Mucosa of gallbladder (tissue), 1 donor: ENCODE measurements at places on chromosomes 7 and 10.

DNA sequence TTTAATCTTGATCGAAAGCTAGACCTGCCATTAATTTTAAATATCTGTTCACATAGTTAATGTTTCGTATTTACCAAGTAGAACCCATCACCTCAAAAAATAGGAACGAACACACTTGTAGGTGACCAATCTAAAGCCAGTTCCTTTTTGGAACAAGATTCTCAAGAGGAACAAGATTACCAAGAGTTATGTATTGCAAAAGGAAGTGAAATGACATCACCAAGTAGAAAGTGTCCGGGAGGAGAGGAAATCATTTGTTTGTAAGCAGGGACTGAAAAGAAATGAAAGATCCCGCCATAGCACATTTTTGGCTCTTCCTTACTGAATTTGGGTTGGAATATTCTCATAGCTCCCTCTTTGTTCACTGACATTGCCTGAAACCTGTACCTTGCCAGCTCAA, 1200.5 kb downstream of the SORCS1 start:
- DNase-seq: no peak

DNA sequence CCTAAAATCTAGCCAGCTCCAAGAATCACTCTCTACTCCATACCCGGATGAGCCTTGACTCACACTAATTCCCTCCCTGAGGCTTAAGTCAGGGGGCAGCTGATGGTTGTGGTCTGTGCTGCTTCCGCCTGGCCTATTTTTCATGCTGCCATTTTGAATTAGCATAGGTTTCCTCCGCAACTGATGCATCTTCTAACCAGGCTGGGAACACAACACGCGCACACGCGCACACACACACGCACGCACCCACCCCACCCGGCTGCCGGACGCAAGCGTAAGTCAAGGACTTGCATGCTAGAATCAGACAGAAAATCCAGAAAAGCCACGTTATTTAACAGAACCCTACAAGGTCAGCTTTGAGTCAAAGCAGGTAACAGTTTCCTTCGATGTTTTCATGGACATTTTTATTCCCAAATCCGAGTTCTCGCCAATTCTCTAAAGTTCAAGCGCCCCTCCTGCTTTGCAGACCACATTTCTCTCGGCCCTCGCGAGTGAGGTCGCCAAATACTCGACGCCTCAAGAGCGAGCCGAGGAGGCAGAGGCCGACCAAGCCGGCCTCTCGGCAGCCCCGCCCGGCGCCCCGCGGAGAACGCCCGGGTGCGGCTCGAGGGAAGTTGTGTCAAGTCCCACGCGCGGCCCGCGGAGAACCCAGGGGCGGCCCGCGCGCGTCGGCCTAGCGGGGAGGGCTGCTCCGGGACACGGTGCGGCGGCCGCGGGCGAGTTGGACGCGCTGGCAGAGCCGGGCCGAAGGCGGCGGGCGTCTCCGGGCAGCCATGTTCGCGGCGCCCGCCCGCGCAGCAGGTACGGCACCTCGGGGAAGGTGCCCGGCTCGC, 961 bp downstream of the SCRN1 start:
- DNase-seq: peak; percentile 20

- no peak for DNase-seq
Measured at GRCh38 chr7:131537571-131537978, 18.9 kb downstream of the PODXL start.

GRCh38 chr10:22722626-22723169, 8.3 kb upstream of the PIP4K2A start:
- DNase-seq: no peak

DNA sequence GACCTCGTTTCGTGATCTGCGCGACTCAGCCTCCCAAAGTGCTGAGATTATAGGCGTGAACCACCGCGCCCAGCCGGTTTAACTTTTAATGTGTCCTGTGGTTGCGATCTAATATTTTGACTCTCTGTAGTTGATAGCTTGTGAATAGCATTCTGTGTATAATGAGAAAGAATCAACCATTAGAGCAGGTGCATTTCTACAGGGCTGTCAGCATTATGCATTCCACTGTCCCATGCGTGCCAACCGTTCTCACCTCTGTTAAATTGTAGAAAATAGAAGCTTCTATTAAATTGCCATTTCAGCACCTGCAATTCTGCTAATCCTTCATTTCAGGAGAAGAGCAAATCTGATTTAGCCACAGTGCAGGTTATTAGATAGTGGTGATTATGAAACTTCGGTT, 61.7 kb downstream of the VIM start:
- DNase-seq: no peak

GRCh38 chr7:1274876-1275375, 42.3 kb downstream of the UNCX start:
- no peak for DNase-seq

DNA sequence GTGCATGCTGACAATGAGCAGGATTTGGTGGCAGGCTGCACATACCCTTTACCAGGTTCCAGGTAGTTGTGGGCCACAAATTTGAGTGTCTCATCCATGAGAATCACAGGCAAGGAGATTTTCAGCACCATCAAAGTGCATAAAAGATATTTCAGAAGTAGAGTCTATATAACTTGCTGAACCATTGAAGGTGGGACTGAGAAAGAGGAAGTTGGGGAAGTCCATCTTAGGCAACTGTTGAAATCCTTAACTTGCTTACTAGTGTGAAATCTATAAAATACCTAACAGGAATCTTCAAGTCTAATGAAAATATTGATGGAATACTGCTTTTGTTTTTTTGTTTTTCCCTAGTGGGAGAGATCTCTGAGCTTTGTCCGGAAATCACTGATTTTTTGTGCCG, 325.1 kb upstream of the PLXDC2 start:
- no peak for DNase-seq

- DNase-seq: no peak
Measured at GRCh38 chr10:72736176-72736827, 44.4 kb downstream of the MCU start.

GRCh38 chr7:38478404-38478803, 152.8 kb downstream of the AMPH start:
- DNase-seq: no peak

- DNase-seq: no peak
Measured at GRCh38 chr7:143396625-143397556, 11.8 kb downstream of the EPHA1 start.

- no peak for DNase-seq
Measured at GRCh38 chr7:31094271-31094670, 42.2 kb downstream of the ADCYAP1R1 start.

DNA sequence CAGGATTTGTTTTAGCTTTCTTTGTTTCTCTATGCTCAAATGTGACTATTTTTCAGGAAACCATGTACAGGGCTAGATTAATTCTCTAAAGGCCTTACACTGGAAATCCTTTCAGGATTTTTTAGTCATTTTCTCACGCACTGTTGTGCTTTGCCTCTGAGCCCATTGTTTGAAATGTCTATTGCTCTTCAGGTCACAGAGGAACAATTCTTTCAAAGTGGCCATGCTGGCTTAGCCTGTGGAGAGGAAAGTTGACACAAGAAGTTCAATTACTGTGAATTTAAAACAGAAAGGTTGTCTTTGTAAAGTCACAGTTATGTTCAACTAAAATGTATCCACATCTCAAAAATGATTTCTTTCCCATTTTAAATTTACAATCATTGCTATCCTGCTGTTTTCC, 1071.7 kb upstream of the POT1 start:
- no peak for DNase-seq

GRCh38 chr7:134153493-134154136, 26.5 kb downstream of the LRGUK start:
- DNase-seq: no peak
